Adrenal gland (tissue), 19 donors: ENCODE measurements at places on chromosomes 12 and 14.

- DNase-seq: no peak
Observed at GRCh38 chr14:64715628-64716412, 11.6 kb downstream of the PLEKHG3 start.

DNA sequence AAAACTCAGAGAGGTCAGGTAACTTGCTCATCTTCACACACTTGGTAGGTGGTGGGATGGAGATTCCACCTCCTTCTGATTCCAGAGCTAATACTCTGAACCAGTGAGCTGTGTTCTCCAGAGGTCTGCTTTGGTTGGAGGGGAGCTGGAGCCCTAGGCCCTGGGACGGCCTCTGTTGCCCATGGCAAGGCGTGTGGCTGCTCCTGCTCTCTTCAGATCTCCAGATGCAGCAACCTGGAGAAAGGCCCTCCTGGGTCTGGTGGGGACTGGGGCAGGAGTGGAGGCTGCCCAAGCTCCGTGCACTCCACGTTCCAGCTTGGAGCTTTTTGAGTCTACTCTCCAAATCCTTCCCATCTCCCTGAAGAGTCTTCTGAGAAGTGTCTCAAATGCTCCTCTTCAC lies 10.7 kb downstream of the CCND2 start:
- DNase-seq: no peak

DNA sequence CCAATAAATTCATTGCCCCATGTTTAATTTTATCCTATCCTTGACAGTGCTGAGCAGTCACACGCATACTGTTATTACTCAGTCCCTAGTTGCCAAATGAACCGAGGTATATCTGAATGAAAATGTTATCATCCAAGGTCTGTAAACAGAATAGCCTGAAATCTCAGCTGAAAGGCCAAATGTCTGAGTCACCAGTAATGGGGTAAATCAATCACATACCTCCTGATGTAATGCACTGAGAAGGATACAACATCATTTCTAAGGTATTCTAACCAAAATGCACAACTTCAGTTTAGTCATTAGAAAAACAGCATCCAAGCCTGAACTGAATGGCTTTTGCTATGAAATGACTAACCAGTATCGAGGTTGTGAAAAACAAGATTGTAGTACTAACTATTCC lies 228.6 kb downstream of the DPF3 start:
- no peak for DNase-seq

DNA sequence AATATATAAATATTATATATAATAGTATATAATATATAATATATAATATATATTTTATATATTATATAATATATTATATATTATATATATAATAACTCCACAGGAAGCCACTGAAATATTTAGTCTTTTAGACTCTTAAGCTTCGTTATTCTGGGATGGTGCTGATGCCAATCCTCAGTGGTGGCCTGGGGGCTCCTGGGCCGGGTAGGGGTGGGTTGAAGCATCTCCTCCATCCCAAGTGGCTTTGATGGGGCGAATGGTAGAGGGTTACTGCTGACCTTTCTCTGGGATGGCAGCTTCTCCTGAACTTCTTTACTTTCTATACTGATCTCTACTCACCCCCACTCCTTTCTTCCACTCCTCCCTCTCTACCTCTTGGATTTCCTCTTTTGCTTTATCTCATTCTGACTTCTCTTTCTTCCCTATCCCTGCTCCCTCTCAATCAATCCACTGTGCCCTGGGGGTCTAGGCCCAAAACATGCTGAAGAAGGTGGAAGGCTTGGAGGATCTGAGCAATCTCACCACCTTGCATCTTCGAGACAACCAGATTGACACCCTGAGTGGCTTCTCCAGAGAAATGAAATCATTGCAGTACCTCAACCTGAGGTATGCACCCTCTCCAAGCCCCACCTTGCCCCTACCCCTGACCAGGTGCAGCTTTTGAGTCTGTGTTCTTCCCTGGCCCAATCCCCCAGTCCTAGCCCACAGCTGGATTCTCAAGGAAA lies 4.8 kb upstream of the ENO2 start:
- DNase-seq: no peak

DNA sequence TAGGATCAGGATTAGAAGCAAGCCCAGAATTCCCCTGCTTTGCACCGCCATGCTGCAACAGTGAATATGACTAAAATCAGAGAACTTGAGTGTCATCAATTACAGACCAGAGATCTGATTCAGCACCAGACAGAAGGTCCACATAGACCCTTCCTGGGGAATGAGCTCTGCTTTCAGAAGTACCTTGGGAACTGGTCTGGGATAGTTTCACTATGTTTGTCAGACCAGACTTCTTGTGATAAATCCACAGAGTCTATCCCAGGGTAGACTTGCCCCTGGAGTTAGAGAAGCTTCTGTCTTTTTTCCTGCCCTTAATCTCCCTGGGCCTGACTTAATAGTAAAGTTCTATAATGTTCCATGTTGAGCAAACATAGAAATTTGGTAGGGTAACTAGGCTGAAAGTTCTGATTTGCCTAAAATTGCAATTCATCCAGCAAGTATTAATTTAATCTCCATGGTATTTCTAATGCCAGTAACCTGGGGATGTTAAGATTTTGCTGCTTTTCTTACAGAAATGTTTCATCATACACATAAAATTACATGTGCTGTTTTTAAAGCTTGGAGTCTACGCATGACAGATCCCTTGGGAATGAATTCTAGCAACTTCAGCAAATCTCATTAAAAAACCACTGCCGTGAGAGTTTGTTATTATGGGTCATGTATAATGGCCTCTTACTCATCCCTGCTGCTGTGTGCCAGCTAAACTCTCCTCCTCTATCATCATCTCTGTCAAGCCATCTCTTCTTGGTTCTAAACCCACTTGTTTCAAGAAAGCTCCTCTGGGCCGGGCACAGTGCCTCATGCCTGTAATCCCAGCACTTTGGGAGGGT lies 61.3 kb upstream of the METAP2 start:
- peak; percentile 23 for DNase-seq

GRCh38 chr14:36454599-36455240 lies 65.3 kb downstream of the NKX2-1 start:
- DNase-seq: no peak

GRCh38 chr12:238736-239398 lies 23.8 kb downstream of the SLC6A13 start:
- DNase-seq: no peak

- DNase-seq: no peak
Observed at GRCh38 chr12:129613314-129613713, 290.5 kb downstream of the TMEM132D start.

- DNase-seq: no peak
Observed at GRCh38 chr12:117583092-117583491, 221.7 kb upstream of the NOS1 start.

- no peak for DNase-seq
Observed at GRCh38 chr12:110531741-110532333, 29.7 kb downstream of the RAD9B start.

DNA sequence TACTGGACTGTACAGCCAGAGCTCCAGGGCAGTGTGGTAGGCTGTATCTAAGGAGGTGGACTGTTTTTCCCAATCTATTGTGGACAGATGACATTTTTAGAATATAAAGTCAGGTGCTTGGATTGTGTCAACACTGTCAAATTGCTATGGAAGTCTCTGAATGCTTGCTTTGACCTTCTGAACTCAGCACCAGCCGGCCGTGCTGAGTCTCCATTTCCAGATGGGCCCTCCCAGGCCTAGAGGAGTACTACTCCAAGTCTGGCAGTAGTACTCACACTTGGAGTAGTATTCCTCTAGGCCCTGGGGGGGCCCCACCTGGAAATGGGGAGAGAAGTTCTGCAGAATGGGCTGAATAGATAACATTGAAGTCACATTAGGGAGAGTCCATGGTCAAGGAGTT lies 16.2 kb upstream of the KCNK13 start:
- DNase-seq: no peak

- DNase-seq: no peak
Observed at GRCh38 chr12:128267131-128267622, at the start of gene TMEM132C. Gene TMEM132C (plus strand): TSS chr12:128267170. CDS start chr12:128267403, 233 bp downstream.

DNA sequence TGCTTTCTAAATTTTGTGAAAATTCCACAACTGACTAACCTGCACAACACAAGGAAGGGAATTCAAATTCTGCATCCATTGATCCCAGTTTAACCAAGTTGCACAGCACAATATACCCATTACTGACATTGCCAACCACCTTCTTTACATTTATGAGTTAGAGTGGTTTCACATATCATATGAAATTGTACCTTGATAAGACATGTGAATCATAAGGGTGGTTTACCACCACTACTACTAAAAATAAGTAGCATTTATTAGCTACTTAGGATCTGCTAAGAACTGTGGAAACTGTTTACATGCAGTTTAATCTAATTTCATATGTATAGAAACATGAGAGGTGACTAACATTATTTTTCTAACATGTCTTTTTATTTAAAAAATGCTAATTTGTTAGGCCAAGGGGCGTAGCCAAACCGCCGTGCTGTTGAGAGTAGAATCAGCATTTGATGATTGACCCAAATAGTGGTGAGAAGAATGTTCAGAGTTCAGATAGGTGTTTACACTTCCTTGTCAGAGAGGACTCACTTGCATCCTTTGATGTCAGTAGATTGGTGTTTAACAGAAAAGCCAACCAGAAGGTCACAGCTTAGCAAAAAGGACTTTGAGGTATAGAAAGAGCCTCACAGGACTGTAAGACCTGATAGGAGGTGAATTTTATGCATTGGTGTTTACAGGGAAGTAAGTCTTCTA lies 56.2 kb downstream of the LRFN5 start:
- DNase-seq: no peak

DNA sequence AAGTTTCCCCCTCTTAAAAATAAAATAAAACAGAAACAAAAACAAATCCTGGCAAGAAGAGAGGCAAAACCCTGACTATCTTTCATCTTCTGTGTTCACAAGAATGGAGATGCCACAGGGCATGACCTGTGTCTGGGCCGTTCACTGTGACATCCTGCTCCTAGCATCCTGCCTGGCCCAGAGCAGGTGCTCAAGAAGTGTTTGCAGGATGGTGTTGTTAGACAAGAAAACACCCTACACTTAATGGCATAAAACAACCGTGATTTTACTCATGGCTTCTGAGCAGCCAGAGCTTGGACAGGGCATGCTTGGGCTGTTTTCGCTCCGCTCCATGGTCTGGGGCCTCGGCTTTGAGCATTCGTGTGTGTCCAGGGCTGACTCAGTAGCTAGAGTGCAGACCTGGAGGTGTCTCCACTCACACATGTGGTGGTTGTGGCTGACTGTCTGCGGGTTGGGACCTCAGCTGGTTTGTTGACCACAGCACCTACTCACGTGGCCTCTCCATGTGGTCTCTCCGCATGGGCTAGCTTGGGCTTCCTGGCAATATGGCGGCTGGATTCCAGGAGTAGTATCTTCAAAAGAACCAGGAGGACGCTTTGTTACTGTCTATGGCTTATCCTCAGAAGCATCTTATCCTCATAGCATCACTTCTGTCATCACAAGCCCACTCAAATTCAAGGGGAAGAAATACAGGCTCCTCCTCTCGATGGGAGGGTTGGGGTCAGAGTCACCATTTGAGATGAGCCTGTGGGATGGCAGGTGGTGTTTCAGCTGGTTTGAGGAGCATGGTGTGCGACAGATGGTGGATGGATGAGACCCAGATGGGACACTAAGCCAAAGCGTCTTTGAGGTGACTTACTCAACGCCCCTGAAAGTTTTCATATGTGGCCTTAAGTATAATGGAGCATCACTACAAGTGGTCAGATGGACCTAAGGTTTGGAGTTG lies 33.2 kb upstream of the FZD10 start:
- DNase-seq: peak; percentile 36

GRCh38 chr14:58954901-58955861 lies 233.3 kb upstream of the DAAM1 start:
- DNase-seq: no peak

DNA sequence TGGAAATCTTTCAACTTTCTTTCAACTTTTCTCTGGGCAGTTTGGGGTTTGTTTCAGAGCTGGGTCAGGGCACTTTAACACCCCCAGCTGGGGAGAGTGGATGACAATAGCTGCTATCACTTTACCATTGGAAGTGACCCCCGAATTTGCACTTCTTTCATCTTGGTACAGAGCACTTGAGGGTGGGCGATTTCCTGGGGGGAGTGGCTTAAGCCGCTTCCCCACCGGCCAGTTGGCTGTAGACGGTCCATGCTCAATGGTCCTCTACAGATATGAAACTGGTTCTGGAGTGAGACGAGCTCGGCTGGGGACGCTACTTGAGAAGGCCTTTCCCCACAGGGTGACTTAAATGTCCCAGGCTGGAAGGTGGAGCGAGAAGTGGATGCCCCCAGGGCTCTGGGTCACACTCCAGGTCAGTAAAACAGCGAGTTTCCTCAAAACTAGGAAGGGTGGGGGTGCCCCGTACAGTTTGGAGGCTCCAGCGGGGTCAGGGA lies at the start of gene VRTN:
Gene VRTN (plus strand): TSS at position 231 of the 494 bp plus-strand sequence. CDS start 8,313 bp downstream, outside the sequence.
- no peak for DNase-seq

DNA sequence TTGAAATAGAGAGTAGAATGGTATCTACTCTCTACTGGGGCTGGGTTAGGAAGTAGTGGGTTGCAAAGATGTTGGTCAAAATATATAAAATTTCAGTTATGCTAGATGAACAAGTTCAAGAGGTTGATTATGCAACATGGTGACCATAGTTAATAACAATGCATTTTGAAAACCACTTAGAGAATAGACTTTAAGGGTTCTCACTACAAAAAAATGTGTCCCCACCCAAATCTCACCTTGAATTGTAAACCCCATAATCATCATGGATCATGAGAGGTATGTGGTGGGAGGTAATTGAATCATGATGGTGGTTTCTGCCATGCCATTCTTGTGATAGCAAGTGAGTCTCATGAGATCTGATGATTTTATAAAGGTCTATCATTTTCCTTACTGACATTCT lies 94.0 kb downstream of the C12orf50 start:
- DNase-seq: no peak
